ENCODE measurements at places on chromosomes 5 and 9. TPM values are rescaled to one million over a fixed set of nuclear protein-coding genes. Genes with fewer than 3 reads are reported as not detected.

Gene GLRA1
- polyA plus RNA-seq = not detected

Gene CDH6
- 0.25 TPM for polyA plus RNA-seq

Gene PHYHD1
- not detected for polyA plus RNA-seq

Gene TEX48
- polyA plus RNA-seq = not detected

Gene MAMDC4
- polyA plus RNA-seq = 9.1 TPM

Gene MYMK
- polyA plus RNA-seq = not detected

Gene PNPLA7
- polyA plus RNA-seq = 1.1 TPM

Gene SLC36A3
- polyA plus RNA-seq = not detected

Gene TUSC1
- 6.5 TPM for polyA plus RNA-seq

Gene CD74
- not detected for polyA plus RNA-seq

Gene CTSL
- polyA plus RNA-seq = 902 TPM

GRCh38 chr9:113154946-113155345 is 4.1 kb downstream of the SLC31A2 start:
- DNase-seq = no peak

GRCh38 chr5:157485811-157486210 is 25.8 kb downstream of the NIPAL4 start:
- no peak for DNase-seq

DNA sequence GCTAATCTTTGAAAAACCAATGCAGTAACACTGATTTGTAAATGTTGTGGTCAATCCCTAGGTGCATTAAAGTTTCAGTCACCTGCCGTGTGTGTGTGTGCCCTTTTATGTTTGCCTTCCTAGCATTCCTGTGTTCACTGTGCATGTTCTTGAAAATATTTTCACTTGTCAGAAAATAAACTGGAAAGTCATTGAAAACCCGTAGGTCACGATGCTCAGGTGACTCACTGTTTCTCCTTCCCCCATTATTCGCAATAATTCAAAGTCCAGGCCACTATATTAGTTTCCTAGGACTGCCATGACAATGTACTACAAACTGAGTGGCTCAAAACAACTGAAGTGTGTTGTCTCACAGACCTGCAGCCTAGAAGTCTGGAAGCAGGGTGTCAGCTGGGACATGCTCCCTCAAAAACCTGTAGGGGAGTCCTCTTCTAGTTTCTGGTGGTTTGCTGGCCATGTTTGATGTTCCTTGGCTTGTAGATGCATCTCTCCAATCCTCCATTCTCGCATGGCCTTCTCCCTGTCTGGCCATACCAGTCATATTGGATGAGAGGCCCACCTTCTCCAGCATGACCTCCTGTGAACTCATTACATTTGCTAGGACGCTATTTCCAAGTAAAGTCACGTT is 29.3 kb downstream of the MARVELD2 start:
- no peak for DNase-seq

GRCh38 chr5:125485771-125486170 is 739.3 kb upstream of the ZNF608 start:
- DNase-seq = no peak

DNA sequence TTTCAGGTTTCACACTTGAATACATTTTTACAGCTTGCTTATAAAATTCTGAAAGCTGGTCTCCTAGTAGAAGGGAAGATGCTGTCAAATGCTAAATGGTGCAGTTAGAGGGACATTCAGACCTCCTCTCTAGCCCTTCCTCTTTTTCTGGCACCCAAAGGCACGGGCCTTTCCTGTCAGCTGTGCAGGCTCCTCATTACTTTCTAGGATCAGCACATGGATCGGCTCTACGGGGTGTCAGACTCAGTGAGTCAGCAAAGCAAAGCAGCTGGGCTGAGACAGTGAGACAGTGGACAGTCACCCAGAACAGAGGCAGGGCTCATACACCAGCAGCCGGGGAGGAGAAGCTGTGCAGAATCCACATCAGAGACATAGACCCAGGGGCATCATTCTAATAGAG is 80.0 kb upstream of the TNC start:
- no peak for DNase-seq

- no peak for DNase-seq
These were observed 151.9 kb downstream of the EBF1 start for GRCh38 chr5:158947846-158948245.

- peak; percentile 54 for DNase-seq
These were observed 74.6 kb downstream of the UBAP1 start for GRCh38 chr9:34253460-34253837.

- peak; percentile 36 for DNase-seq
These were observed at the start of gene GALNT12 for GRCh38 chr9:98807070-98807813. Gene GALNT12 (plus strand): TSS chr9:98807670. CDS start chr9:98807699, 29 bp downstream.

GRCh38 chr9:133257465-133257956 is 17.5 kb downstream of the ABO start:
- DNase-seq = no peak

- no peak for DNase-seq
These were observed 297.2 kb downstream of the NSG2 start for GRCh38 chr5:174342696-174343095.

DNA sequence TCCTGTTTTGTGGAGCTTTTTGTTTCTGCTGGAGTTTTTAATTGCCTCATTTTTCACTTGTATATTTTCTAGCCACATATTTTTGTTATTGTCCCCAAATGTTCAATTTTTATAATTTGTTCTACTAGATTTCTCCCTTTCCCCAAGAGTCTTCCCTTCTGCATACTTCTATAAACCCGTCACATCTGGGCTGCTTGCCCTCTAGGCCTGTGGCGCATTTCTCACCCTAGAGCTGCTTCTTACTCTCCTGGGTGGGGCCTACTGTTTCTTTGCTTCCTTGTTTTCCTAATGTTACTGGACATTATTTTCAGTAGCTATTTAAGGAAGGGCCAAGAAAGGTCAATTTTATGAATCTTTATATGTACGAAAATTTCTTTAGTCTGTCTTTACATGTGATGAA is 51.5 kb downstream of the NXNL2 start:
- no peak for DNase-seq

DNA sequence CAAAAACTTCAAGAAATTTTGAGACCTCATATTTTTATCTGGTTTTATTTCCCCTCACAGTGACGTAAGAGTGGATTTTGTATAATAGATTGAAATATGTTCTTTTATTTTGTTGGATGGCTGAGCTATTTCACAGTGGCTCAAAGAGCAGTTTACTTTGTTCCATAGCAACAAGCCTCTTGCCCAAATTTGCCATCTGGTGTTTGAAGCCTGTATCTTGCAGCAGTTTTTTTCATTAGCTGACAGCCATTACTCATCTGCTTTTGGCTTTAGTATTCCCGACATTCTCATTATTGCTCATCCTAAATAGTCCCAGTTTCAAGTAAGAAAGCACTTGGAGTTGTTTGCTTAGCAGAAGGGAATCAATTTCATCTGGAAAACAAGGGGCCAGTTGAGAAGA is 36.3 kb downstream of the GDA start:
- no peak for DNase-seq

DNA sequence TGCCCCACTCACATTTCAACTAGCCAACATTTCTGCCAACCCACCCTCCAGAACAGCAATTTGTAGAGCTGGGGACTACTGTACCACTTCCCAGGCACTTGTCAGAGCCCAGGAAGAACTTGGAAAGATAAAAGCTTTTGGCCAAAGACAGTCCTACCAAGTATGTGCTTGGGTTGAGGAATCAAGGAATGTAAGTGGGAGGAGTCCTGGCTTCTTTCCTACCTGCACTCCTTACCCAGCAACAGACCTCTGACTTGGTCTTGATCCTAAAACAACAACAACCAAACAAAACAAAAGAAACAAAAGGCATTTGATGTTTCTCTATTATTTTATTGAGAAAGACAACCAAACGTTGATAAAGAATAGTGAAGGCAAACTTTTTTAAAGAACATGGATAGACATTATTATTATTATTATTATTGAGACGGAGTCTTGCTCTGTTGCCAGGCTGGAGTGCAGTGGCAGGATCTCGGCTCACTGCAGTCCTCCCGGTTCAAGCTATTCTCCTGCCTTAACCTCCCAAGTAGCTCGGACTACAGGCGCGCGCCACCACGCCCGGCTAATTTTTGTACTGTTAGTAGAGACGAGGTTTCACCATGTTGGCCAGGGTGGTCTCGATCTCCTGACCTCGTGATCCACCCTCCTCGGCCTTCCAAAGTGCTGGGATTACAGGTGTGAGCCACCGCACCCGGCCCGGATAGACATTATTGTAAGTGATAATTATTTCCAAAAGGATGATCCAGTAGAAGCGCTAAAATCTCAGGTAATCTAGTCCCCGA is 33.5 kb downstream of the ANXA2R start:
- DNase-seq = no peak

- no peak for DNase-seq
These were observed 156.0 kb upstream of the MAST4 start for GRCh38 chr5:66440202-66440680.

DNA sequence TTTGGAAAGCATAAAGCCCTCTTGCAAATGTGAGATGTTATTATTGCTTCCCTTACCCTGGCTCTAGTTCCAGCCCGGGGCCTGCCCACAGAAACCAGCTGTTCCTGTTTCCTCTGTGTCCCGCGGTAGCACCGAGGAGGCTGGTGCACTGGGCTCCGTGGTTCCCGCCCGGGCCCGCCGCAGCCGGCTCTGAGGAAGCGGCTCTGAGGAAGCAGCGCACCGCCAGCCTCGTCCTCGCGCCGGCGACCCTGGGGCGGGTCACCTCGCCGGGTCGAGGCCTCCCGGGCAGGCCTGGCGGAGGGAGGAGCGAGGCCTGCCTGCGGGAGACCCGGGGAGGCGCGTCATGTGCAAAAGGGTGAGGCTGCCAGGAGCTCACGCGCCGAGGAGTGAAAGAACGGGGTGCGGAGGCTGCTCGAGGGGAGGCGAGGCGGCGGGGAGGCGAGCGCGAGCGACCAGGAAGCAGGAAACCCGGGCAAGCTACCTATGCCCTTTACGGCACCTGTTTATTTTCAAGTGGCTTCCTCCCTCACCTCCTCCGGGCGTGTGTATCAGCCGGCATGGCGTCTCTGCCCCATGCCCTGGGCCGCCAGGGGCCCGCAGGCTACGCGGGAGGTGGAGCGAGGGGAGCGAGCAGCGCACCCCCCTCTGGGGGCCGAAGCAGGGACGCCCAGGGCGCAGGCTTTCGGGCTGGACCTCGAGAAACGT is 61.3 kb upstream of the MEGF10 start:
- DNase-seq = peak; percentile 43

GRCh38 chr9:89661956-89662717 is 57.3 kb downstream of the GADD45G start:
- DNase-seq = peak; percentile 87

- no peak for DNase-seq
These were observed 16.9 kb upstream of the ADRA1B start for GRCh38 chr5:159899067-159900049.

DNA sequence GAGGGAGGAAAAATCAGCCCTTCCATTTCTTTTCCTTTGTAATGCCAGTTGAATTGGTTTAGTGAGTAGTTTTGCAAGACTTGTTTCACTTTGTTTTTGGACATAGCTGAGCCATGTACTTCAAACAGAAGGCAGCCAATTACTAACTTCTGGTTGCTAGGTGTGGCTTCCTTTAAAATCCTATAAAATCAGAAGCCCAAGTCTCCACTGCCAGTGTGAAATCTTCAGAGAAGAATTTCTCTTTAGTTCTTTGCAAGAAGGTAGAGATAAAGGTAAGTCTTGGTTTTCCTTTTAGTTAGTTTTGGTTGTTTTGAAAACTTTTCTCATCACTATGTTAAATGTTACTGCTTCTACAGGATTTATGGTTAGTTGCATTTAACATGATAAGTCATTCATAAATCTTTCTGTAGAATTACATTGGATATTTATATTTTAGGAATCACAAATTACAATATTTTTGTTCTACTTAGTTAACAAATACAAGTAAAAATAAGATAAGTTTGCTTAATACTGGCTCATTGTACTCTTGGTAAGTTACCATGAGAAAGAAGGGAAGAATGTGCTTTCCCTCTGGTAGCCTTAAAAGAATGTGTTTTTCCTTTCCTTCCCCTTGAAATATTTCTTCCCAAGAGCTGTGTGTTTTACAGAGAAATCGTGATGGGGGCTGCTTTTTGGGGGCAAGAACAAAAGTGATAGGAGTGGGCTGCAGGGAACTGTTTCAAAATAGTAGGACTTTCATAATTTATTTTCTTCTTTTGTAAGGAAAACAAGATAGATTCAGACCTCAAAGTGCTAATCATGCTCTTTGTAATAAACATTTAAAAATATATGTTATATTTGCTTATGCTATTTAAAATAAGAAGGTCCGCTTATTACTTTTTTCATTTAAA is at the start of gene ANXA1:
Gene ANXA1 (plus strand): TSS at position 213 of the 890 bp plus-strand sequence. CDS start 6,671 bp downstream, outside the sequence.
- DNase-seq = peak; percentile 94

DNA sequence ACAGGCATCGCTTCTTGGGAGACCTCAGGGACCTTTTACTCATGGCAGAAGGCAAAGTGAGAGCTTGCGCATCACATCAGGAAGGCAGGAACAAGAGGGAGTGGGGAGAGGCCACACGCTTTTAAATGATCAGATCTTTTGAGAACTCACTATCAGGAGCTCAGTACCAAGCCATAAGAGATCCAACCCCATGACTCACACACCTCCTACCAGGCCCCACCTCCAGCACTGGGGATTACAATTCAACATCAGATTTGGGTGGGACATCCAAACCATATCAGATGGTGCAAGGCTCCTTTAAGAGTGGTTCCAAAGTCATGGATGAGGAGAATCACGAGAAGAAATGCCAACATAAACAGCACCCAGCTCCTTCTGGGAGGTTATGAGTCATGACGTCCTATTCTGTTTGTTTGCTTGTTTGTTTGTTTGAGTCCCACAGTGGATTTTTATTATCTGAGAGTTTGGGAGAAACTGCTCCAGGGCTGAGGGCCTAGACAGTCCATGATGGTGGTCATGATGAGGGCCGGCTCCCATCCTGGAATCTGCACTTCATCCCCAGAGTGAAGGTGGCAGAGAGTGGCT is 453.5 kb downstream of the GADD45G start:
- DNase-seq = no peak

GRCh38 chr9:124873664-124874063 is 11.7 kb downstream of the ARPC5L start:
- DNase-seq = no peak

- DNase-seq = no peak
These were observed 24.6 kb downstream of the ALG2 start for GRCh38 chr9:99197124-99197630.

GRCh38 chr5:171115519-171115918 is 193.5 kb upstream of the TLX3 start:
- no peak for DNase-seq

- DNase-seq = no peak
These were observed 72.7 kb downstream of the MRPL36 start for GRCh38 chr5:1726956-1727355.

GRCh38 chr5:95107138-95107537 is 177.8 kb downstream of the MCTP1 start:
- DNase-seq = no peak

DNA sequence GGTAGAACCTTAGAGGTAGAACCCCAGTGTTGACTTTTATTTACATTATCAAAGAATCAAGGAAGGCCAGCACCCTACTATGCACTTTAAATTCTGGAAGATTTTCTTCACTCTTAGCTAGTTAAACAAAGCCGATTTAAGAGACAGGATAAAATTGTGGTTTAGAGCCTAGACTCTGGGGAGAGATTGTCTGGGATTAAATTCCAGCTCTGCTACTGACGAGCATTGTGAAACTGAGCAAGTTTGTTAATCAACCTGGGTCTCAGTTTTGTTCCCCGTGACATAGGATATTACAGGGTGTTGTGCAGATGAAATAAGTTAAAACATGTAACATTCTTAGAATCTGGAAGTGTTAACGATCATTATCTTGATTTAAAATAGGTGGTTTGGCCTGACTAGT is 83.5 kb downstream of the FEM1C start:
- no peak for DNase-seq

GRCh38 chr9:99255651-99256050 is 33.6 kb downstream of the SEC61B start:
- no peak for DNase-seq

Data from A549 (cell line).